ENCODE measurements at places on chromosomes 3 and 15. TPM values are rescaled to one million over a fixed set of nuclear protein-coding genes. Genes with fewer than 3 reads are reported as not detected.
A peak's percentile ranks its signal among the peaks of the same experiment; 100 is the strongest.

GRCh38 chr3:57068437-57069089 lies 8.1 kb downstream of the SPATA12 start:
- no peak overlapping the region for H3K4me3 ChIP-seq
- no peaks in the 10 kb centered on the region for H3K36me3 ChIP-seq
- DNase-seq: no peak
- H3K27ac ChIP-seq: no peak overlapping the region

DNA sequence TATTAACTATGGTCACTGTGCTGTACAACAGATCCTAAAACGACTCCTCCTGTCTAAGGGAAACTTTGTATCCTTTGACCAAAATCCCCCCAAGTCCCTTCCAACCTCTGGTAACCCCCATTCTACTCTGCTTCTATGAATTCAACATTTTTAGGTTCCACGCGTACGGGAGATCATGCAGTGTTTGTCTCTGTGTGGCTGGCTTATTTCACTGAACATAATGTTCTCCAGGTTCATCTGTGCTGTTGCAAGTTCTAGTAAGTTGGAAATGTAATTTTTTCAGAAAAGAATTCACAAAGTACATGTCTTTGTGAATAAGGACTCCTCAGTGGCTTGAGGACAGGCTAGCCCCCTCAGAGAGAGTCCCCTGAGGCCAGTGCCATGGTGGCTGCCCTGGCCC lies 66.1 kb downstream of the ATP10A start:
- H3K36me3 ChIP-seq: no peaks in the 10 kb centered on the region
- no peaks in the 10 kb centered on the region for H3K27me3 ChIP-seq
- H3K4me3 ChIP-seq: no peak overlapping the region
- DNase-seq: no peak

GRCh38 chr3:61531528-61531927 lies 29.8 kb upstream of the PTPRG start:
- no peak overlapping the region for H3K4me3 ChIP-seq
- no peak for DNase-seq
- no peak overlapping the region for H3K27ac ChIP-seq
- H3K36me3 ChIP-seq: no peaks in the 10 kb centered on the region

CPB1 gene
- 0.57 TPM for polyA plus RNA-seq

USP3 gene
- polyA plus RNA-seq: 8.5 TPM

DNA sequence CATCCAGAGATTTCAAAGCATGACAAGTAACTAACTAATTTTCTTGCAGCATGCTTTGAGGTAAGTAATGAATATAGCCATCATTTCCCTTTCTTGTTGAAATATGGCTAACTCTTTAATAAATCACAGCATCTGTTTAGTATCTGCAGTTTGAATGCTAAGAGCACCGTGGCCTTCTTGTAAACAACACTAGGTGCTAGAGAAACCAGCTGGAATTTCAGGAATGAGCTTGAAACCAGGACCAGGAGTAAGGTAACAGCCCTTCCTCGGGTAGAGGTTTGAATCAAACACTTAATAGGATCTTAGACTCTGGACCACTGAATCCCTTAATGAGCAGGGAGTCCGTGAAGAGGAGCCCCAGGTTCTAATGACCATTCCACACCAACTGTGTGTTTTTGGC lies 13.6 kb downstream of the CALML4 start:
- no peak overlapping the region for H3K4me3 ChIP-seq
- H3K36me3 ChIP-seq: peaks cover 7% of the 10 kb centered on the region
- peaks cover 22% of the 10 kb centered on the region for H3K4me1 ChIP-seq
- DNase-seq: no peak
- H3K27ac ChIP-seq: no peak overlapping the region

DNA sequence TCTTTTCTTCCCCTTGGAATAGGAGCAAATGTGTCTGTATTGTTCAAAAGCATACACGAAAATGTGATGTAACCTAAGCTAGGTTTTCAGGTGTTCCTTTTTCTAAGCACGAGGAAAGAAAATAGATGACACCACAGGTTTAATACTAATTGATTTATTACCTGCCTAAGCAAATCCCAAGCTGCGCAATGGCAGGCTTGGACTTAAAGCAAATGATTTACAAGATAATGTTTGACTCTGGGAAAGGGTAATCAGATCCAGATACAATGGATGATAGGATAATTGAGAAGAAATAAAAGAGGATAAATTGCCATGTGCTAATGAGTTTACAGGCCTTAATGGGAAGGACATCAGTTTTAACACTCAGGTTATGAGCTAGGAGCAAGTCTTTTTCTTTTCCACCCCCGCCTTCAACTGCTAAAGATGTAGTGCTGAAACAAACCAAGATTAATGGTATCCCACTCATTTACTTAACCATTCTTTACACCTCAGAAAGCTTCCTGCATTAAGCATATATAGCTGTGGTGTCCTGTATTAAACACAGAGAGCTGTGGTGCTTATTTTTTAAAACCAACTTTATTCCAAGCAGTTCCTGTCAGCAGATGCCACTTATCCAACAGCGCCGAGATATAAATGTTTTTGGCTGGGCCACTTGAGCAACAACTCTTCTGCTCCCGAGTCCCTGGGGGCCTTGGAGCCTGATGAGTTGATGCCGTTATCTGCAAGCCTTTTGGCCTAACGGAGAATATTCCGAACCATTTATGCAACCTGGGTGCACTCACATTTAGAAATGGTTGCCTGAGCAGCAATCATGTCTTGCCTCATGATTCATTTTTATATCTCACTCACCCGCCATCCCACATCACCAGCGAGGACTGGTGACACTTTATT lies 205.5 kb downstream of the MECOM start:
- H3K4me1 ChIP-seq: no peaks in the 10 kb centered on the region
- H3K4me3 ChIP-seq: no peak overlapping the region
- H3K27me3 ChIP-seq: no peaks in the 10 kb centered on the region
- H3K27ac ChIP-seq: no peak overlapping the region

FOXB1 gene
- not detected for polyA plus RNA-seq

GRCh38 chr15:83733206-83733605 lies 79.3 kb downstream of the ADAMTSL3 start:
- H3K36me3 ChIP-seq: no peaks in the 10 kb centered on the region
- H3K4me1 ChIP-seq: no peaks in the 10 kb centered on the region
- no peak for DNase-seq
- H3K27me3 ChIP-seq: no peaks in the 10 kb centered on the region
- H3K4me3 ChIP-seq: no peak overlapping the region

CDHR4 gene
- not detected for polyA plus RNA-seq

ZFAND6 gene
- polyA plus RNA-seq: 47.6 TPM

GRCh38 chr3:29267226-29267625 lies 13.6 kb upstream of the RBMS3 start:
- H3K4me1 ChIP-seq: peaks cover 5% of the 10 kb centered on the region
- H3K4me3 ChIP-seq: no peak overlapping the region
- no peak overlapping the region for H3K27ac ChIP-seq
- H3K27me3 ChIP-seq: no peaks in the 10 kb centered on the region
- H3K36me3 ChIP-seq: no peaks in the 10 kb centered on the region
- no peak for DNase-seq

GRCh38 chr15:42710662-42711061 lies 26.3 kb downstream of the CDAN1 start:
- no peak for DNase-seq
- H3K4me1 ChIP-seq: no peaks in the 10 kb centered on the region
- H3K27me3 ChIP-seq: no peaks in the 10 kb centered on the region
- H3K4me3 ChIP-seq: no peak overlapping the region
- H3K36me3 ChIP-seq: no peaks in the 10 kb centered on the region

- no peaks in the 10 kb centered on the region for H3K4me1 ChIP-seq
- H3K4me3 ChIP-seq: no peak overlapping the region
- DNase-seq: no peak
- H3K36me3 ChIP-seq: no peaks in the 10 kb centered on the region
These were observed 25.6 kb upstream of the LDHAL6B start for GRCh38 chr15:59180945-59181600.

- no peak overlapping the region for H3K27ac ChIP-seq
- H3K4me3 ChIP-seq: no peak overlapping the region
- no peaks in the 10 kb centered on the region for H3K27me3 ChIP-seq
- H3K36me3 ChIP-seq: no peaks in the 10 kb centered on the region
These were observed 58.0 kb upstream of the FOXB1 start for GRCh38 chr15:59946084-59946483.

GRCh38 chr15:83284559-83285283 lies at the start of gene BNC1:
TSS of gene BNC1 (minus strand) at chr15:83284664. CDS start at chr15:83284628, 36 bp downstream.
- no peak for DNase-seq
- no peaks in the 10 kb centered on the region for H3K4me1 ChIP-seq
- H3K36me3 ChIP-seq: no peaks in the 10 kb centered on the region
- H3K4me3 ChIP-seq: peak within 1 kb of the TSS; percentile 39

GRCh38 chr3:132293251-132293650 lies 24.0 kb upstream of the ACP3 start:
- H3K27me3 ChIP-seq: no peaks in the 10 kb centered on the region
- DNase-seq: no peak
- no peak overlapping the region for H3K27ac ChIP-seq
- no peaks in the 10 kb centered on the region for H3K36me3 ChIP-seq

- H3K4me3 ChIP-seq: no peak overlapping the region
- no peaks in the 10 kb centered on the region for H3K36me3 ChIP-seq
- H3K27ac ChIP-seq: peak overlapping the region; percentile 81
- H3K27me3 ChIP-seq: no peaks in the 10 kb centered on the region
- H3K4me1 ChIP-seq: peaks cover 30% of the 10 kb centered on the region
These were observed 157.5 kb downstream of the NUP210 start for GRCh38 chr3:13262493-13263211.

DNA sequence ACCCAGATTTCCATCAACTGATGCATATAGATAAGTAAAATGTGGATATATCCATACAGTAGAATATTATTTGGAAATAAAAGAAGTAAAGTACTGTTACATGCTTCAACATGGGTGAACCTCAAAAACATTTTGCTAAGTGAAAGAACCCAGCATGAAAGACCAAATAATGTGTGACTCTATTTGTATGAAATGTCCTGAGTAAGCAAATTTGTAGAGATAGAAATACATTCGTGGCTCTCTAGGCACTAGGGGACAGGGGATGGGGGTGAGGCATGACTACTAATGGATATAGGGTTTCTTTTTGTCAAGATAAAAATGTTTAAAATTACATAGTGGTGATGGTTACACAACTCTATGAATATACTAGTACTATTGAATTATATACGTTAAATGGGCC lies 163.7 kb downstream of the KLHL25 start:
- no peak overlapping the region for H3K4me3 ChIP-seq
- peaks cover 5% of the 10 kb centered on the region for H3K36me3 ChIP-seq
- H3K27me3 ChIP-seq: no peaks in the 10 kb centered on the region
- peaks cover 16% of the 10 kb centered on the region for H3K4me1 ChIP-seq

DNA sequence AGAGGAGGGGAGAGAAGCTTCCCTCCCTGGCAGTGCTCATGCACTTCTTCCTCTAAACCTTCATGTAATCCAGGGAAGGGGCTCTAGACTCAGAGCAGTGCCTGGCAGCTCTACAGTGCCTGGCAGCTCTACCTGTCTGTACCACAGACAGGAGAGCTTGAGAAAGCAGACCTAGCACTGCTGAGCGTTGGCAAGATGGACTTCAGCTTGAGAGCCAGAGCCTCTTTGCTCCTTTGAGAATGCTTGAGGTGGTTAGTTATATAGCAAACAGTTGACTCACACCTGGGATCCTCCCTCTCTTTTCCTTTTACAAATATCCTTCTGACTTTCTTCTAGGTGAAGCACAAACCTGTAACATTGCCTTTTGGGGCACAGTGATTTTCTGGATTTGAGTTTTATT lies 20.9 kb downstream of the FBXO22 start:
- H3K27ac ChIP-seq: no peak overlapping the region
- no peak overlapping the region for H3K4me3 ChIP-seq
- peaks cover 3% of the 10 kb centered on the region for H3K4me1 ChIP-seq

DNA sequence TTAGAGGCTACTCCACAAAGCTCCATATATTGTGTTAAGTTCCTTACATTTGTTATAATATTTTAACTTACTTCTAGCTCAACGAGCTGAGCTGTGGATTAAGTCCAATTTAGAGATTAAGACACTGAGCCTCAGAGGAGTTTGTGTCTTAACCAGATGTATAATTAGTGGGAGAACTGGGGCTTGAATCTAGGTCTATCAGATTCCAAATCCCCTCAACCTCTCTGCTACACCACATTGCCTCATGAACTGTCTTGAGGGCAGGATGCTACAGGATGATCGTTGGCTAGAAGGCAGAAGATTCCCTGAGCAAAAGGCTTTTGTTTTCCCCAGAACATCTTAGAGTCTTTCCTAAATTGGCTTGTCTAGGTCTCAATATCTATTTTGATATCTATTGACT lies 890.8 kb downstream of the NAALADL2 start:
- H3K4me3 ChIP-seq: no peak overlapping the region
- no peak overlapping the region for H3K27ac ChIP-seq
- no peaks in the 10 kb centered on the region for H3K36me3 ChIP-seq
- H3K27me3 ChIP-seq: no peaks in the 10 kb centered on the region
- no peak for DNase-seq

RBP2 gene
- not detected for polyA plus RNA-seq

C3orf22 gene
- polyA plus RNA-seq: not detected

FOXL2 gene
- not detected for polyA plus RNA-seq

CACNA2D2 gene
- 0.10 TPM for polyA plus RNA-seq

DNA sequence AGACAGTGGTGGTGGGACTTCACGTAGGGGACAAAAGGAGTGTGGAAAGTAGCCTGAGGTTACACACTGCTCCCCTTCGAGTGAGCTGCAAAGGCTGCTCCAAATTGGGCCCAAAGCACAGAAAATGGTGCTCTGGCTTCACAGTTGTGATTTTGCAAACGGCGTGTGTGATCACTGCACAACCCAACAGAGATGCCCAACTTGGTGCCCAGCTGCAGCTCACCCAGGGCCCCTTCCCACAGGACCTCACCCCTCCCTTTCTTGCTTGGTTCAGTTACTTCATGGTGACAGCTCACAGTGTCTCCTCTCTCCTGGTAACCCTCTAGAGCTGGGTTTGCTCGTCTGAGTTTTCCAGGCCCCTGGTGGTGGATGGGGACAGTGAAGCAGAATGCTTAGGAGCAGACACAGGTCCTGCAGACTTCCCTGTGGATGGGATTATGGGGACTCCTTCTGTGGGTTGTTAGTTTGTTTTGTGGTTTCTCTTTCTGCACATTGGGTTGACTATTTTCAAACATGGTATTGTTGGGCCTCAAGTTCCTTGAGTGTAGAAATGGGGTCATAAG lies 98.3 kb downstream of the TOP2B start:
- H3K4me1 ChIP-seq: no peaks in the 10 kb centered on the region
- H3K36me3 ChIP-seq: no peaks in the 10 kb centered on the region
- H3K27me3 ChIP-seq: no peaks in the 10 kb centered on the region
- H3K27ac ChIP-seq: no peak overlapping the region

COL7A1 gene
- 0.24 TPM for polyA plus RNA-seq

GRCh38 chr15:99619712-99620111 lies 53.9 kb downstream of the MEF2A start:
- peak overlapping the region; percentile 86 for H3K27ac ChIP-seq
- no peak overlapping the region for H3K4me3 ChIP-seq
- no peaks in the 10 kb centered on the region for H3K27me3 ChIP-seq
- H3K36me3 ChIP-seq: no peaks in the 10 kb centered on the region
- peaks cover 36% of the 10 kb centered on the region for H3K4me1 ChIP-seq

TMC3 gene
- 0.02 TPM for polyA plus RNA-seq

- H3K27ac ChIP-seq: no peak overlapping the region
- no peaks in the 10 kb centered on the region for H3K36me3 ChIP-seq
- H3K27me3 ChIP-seq: no peaks in the 10 kb centered on the region
- no peaks in the 10 kb centered on the region for H3K4me1 ChIP-seq
- peak; percentile 12 for DNase-seq
These were observed 79.9 kb upstream of the PRR23E start for GRCh38 chr3:127112796-127113570.
